ENCODE measurements at places on chromosomes 2 and 18.

- DNase-seq, result peak; percentile 17
These were observed 22.1 kb downstream of the HTR2B start for GRCh38 chr2:231102772-231103171.

DNA sequence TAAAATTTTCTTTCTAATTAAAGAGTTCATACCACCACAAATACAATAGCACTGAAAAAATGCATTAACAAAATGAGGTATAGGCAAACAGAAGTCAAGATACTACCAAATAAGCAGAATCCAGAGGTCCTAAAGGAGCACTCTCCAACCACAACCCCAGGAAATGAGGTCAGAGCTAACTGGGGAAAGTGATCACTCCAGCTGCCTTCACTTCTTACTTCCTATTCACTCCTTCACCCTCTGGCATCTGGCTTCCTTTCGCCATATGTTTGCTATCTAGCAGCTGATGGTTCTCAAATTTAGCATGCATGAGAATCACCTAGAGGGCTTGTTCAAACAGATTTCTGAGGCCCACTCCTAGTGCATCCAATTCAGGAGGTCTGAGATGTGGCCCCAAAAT lies 212.6 kb upstream of the ACVR2A start:
- no peak for DNase-seq

DNA sequence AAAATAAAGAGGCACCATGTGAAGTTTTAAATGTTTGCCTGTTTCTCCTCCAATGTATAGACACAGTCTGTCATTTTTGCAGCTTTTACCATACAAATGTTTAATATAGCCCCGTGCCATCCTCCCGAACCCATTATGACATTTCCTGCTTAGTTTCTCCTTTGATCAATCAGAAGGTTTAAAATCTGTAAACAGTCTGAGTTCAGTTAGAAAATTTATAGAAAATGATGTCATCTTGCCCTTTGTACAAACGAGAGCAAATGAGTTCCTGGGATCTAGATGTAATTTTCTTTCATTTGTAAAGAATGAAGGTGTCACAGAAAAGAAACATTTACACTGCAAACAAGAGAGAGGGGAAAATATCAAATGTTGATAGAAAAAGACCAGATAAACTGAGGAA lies 62.7 kb upstream of the NFU1 start:
- DNase-seq, result no peak

DNA sequence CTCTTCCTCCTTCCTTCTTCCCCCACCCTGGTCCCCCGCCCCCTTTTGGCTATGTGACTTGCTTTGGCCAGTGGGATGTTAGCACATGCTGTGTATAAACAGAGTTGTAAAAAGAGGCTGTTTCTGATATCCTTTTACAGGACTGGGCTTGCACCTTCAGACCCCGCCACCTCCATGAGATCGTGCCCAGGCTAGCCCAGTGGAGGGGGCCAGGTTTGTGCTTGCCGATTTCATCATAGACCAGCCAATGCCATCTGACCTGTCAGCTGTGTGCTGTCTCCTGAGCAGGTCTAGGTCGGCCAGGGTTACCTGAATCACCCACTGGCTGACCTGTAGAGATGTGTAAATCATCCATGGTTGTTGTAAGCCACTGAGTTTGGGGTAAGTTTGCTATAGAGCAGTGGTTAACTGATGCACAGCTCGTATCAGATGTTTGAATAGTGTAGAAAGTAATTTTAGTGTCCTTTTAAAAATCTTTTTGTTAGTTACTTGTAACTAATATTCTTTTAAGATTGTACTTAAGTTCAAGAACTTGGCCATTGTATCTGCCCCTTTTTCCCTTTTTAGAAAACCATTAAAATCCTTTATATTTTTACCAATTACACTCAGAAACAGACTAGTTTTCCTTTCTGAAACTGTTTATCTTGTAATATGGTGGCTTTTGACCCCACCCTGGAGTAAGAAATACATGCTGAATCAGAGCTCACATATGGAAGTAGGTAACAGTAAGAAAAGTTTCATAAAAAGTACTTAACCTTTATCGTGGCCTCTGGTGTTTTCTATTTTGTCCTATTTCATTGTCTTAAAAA lies 122.0 kb upstream of the MGAT5 start:
- no peak for DNase-seq

DNA sequence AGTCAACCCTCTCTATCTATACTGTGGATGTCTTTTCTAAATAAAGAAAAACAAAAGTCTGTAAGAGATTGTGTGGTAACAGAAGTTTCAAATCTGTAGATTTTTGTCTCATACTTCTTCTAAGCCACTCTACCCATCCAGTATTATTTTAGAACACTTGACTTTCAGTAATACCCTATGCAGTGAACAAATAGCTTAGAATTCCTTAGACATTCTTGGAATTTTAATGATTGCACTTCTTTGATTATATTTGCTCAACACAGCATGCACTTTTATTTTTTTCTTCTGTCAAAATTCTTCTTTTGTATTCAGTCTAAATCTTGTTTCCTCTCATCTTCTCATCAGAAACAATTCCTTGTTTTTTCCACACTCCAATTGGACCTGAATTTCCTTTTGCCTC lies 1080.2 kb downstream of the SUCLG1 start:
- no peak for DNase-seq

- DNase-seq, result no peak
These were observed 135.0 kb upstream of the ACKR3 start for GRCh38 chr2:236434593-236434992.

Data from fibroblast of pulmonary artery (primary cell).